ENCODE measurements at places on chromosomes 11 and 22. TPM values are rescaled to one million over a fixed set of nuclear protein-coding genes. Genes with fewer than 3 reads are reported as not detected.

The TRIM49 gene
- total RNA-seq: not detected

The LDHAL6A gene
- total RNA-seq: not detected

The RIC8A gene
- total RNA-seq: 138 TPM

The OR4A16 gene
- not detected for total RNA-seq

The BDNF gene
- total RNA-seq: 10.6 TPM

The MAPK8IP1 gene
- 10.7 TPM for total RNA-seq

The PIH1D2 gene
- 2.1 TPM for total RNA-seq

The ACRV1 gene
- not detected for total RNA-seq

The SPON1 gene
- total RNA-seq: 0.14 TPM

The KCNK4 gene
- total RNA-seq: not detected

The CCDC157 gene
- 1.4 TPM for total RNA-seq

The TSKU gene
- total RNA-seq: 67.1 TPM

The ST14 gene
- 0.10 TPM for total RNA-seq

The FXYD6 gene
- total RNA-seq: 12.8 TPM

The SLCO2B1 gene
- not detected for total RNA-seq

The IL17REL gene
- not detected for total RNA-seq

The DMC1 gene
- 3.7 TPM for total RNA-seq

The SORL1 gene
- total RNA-seq: 3.6 TPM

The PEX16 gene
- total RNA-seq: 31.4 TPM

The TEX54 gene
- total RNA-seq: not detected

The POU2AF1 gene
- not detected for total RNA-seq

The SHANK3 gene
- total RNA-seq: 0.62 TPM

The SLC22A24 gene
- not detected for total RNA-seq

The AIFM3 gene
- not detected for total RNA-seq

The KRTAP5-11 gene
- not detected for total RNA-seq

The CHRM4 gene
- 0.48 TPM for total RNA-seq

The TMEM191C gene
- total RNA-seq: not detected

The GSTT2B gene
- total RNA-seq: 12.3 TPM

The RHOD gene
- not detected for total RNA-seq

The APOA5 gene
- not detected for total RNA-seq

The FAT3 gene
- total RNA-seq: 0.04 TPM

The OR5F1 gene
- total RNA-seq: not detected

The GLB1L3 gene
- total RNA-seq: 1.7 TPM

The TSG101 gene
- 125 TPM for total RNA-seq

All from H4 (cell line).